ENCODE measurements at places on chromosomes 7 and 10. TPM values are rescaled to one million over a fixed set of nuclear protein-coding genes. Genes with fewer than 3 reads are reported as not detected.

The PTF1A gene
- 0.48 TPM for total RNA-seq

The AGR2 gene
- not detected for total RNA-seq

The LRRC4 gene
- total RNA-seq: 5.8 TPM

The SSC4D gene
- total RNA-seq: 25.5 TPM

The ITGA8 gene
- total RNA-seq: not detected

DNA sequence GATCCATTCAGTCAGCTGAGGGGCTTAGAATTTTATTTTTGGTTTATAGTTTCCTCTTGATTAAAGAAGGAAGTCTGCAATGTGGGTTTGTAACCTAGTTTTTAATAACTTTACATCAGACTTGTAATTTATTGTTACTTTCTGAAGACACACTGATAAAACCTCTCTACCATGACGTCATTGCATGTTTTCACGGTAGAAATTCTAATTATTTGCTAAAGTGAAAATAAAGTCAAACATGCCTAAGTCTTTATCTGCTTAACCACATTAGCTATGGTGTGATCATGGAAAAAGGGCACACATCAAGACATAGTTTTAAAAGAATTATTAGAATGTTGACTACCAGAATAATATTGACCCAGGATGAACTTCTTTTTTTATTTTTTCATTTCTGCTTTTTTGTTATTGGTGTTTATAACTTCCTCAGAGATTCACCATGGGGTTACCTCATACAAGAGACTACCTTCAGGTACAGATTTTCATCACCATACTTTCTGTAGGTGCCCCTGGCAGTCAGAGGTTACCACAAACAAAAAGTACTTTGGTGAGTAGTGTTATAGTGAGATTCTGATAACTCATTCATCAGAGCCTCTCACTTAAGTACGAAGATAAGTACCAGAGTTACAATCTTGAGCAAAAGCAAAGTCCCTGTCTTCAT lies 7.0 kb upstream of the PANK1 start:
- no peak for DNase-seq

DNA sequence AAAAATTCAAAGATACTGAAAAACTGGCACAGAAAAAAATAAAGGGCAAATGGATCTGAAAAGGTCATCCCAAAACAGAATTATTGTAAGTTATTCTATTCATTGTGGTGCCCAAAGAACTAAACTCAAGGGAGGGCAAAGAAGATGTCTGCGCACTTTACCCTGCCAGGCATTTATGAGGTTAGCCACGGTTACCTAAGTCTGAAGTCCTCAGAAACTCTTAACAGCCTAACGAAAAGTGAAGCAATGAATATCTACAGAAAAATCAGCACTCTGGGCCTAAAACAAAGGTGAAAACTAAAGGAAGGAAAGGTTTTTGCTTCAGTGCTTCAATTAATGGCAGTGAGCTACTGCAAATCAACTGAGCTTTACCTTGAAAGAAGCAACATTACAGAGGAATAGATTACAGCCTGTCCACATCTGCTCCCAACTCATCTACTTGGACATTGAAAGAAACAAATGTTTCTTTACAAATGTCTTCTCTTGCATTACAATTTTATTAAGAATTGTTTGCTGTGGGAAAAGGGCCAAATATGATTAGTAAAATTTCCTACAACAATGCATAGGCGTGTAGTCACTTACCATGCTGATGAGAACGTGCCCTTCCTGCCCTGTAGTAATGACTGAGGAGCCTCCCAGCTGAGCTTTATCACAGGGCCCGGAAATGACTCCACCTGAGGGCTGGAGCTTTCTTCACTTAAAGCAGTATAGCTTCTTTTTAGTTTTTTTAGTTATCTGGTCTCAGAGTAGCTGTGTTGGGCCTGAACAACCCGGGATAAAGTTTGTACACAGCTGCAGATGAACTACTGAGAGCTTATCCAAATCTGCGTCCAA lies at the start of gene TUBAL3:
Gene TUBAL3, minus strand, starts transcription at position 621 of the 834 bp plus-strand sequence. Its CDS starts 36 bp downstream, at position 585.
- DNase-seq: no peak

DNA sequence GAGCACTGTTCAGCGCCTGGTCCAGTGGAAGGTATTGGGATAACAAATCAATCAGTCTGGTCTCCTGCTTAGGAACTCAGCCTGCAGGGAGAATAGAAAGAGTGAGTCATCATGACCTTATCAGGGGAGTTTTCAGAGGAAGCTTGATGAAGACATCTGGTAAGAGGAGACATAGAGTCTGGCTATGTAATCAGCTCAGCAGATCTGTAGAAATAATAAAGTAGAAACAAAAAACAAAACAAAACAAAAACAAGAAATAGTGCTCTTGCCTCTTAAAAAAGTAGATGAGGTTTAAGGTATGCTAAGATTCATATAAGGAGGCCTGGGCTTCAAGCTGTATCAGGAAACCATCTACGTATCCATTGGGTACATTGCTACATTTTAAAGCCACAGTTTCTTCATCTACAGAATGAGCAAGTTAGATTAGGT lies 14.4 kb downstream of the TAS2R41 start:
- DNase-seq: no peak

- no peak for DNase-seq
Observed at GRCh38 chr7:117435475-117436043, 8.3 kb upstream of the ASZ1 start.

GRCh38 chr7:41185851-41186250 lies 517.0 kb downstream of the INHBA start:
- no peak for DNase-seq

DNA sequence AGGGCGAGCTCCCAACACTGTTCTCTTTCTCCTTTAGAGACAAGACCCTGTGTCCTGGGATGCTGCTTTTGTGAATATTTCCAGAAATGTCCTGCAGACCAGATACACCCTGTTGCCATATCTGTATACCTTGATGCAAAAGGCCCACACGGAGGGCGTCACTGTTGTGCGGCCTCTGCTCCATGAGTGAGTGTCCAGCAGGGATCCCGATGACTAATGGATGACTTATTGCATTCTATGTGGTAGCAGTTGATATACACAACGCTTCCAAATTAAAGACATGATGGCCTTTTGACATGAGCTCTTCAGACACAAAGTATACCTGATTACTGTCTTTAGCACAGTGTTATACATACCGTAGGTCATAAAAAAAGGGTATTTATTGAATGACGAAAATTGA lies 45.0 kb upstream of the MGAM2 start:
- DNase-seq: no peak

DNA sequence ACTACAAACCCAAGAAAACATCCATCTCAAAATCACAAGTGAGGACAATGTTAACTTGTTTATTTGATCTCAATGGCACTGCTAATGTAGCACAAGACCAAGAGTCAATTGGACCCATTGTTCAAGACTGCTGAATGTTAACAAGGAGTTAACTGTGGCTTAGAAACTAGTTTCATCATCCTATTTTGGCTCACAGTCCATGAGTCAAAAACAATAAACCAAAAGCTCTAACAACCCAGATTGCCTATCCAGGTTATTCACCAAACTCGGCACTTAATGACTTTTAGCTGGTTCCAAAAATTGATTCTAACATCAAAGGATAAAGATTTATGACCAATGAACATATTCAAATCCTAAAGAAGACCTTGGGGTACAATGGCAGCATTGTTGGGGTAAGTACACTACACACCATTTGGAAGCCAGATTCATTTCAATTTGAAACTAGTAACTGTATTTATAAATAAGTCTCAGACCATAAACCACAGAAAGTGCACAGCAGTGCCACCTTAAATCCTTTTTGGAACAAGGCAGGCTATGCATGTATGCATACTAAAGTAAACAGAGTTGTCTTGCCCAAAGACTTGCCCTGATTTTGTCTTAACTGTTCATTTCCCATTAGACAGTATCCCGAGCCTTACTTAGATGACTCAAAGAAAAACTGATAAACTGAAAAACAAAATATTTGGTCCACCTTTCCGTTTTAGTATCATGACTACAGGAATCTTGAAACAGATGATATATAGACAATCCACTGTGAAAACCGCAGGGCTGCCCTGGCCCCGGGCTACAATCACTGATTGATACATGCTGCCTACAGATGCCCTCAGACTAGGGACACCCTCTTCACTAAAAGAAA lies 84.5 kb downstream of the SRPK2 start:
- no peak for DNase-seq

DNA sequence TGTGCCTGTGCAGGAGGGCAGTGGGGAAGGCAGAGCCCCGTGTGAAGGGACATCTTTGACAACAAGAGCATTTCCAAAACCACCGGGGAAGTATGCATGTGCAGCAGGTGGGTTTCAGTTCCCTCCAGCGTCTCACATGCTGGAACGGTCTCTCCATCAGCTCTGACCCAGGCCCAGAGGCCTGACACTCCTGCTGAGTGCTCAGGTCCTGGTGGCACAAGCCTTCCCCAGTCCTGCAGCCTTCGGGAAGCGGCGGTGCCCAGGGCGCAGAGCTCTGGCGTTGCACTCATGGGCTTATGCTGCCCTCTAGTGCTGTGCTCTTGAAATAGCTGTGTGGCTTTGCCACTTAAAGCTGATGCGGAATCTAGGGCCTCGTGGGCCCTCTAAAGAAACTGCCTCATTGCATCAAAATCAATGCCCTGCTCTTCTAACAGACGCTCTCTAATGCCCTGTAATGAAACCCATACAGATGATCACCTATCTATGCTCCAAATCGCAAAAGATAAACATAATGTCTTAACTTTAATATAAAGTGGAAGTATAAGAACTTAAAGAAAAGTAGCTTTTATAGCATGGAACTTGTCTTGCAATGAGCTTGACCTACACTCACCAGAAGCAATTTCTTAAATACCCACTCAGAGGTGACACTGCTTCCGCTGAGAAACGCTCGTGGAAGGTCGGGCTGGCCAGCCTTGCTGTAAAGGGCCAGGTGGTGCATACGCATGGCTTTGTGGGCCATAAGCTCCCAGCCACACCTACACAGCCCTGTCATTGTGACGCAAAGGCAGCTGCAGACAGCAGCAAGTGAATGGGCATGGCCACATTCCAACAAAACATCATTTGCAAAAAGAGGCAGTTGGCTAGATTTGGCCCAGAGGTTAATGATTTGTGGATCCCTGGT lies 38.6 kb downstream of the CLRN3 start:
- peak; percentile 90 for DNase-seq

Measured in H7 (cell line).